ENCODE measurements at places on chromosomes 2 and 18. TPM values are rescaled to one million over a fixed set of nuclear protein-coding genes. Genes with fewer than 3 reads are reported as not detected.

The CEBPZ gene
- polyA plus RNA-seq = 84.7 TPM

The CFAP221 gene
- 22.2 TPM for polyA plus RNA-seq

The KATNAL2 gene
- 9.8 TPM for polyA plus RNA-seq

The TXNL1 gene
- polyA plus RNA-seq = 106 TPM

The TWIST2 gene
- 4.7 TPM for polyA plus RNA-seq

The CYTIP gene
- 2.1 TPM for polyA plus RNA-seq

The FNDC4 gene
- 7.1 TPM for polyA plus RNA-seq

The FAHD2A gene
- polyA plus RNA-seq = 53.7 TPM

The UBE2E3 gene
- 199 TPM for polyA plus RNA-seq

The LDLRAD4 gene
- polyA plus RNA-seq = 12.3 TPM

The TRIM54 gene
- polyA plus RNA-seq = 3.4 TPM

The CDH19 gene
- polyA plus RNA-seq = 0.39 TPM

The RESP18 gene
- polyA plus RNA-seq = not detected

The CYP26B1 gene
- 14.8 TPM for polyA plus RNA-seq

The TBR1 gene
- 0.04 TPM for polyA plus RNA-seq

The KIF1A gene
- 15.8 TPM for polyA plus RNA-seq

The EMILIN1 gene
- 79.5 TPM for polyA plus RNA-seq

The GTF2A1L gene
- polyA plus RNA-seq = 0.24 TPM

The RGPD4 gene
- not detected for polyA plus RNA-seq

The GAREM1 gene
- 25.7 TPM for polyA plus RNA-seq

The GRHL1 gene
- 7.3 TPM for polyA plus RNA-seq

The HAAO gene
- 41.7 TPM for polyA plus RNA-seq

The GRB14 gene
- 51.7 TPM for polyA plus RNA-seq

The BOLL gene
- polyA plus RNA-seq = not detected

The DNAJC27 gene
- 9.5 TPM for polyA plus RNA-seq

The AMER3 gene
- polyA plus RNA-seq = 0.03 TPM

The CD8B gene
- polyA plus RNA-seq = 1.1 TPM

The SLC23A3 gene
- polyA plus RNA-seq = 14.8 TPM

The GALR1 gene
- 0.19 TPM for polyA plus RNA-seq

The ADGRF3 gene
- polyA plus RNA-seq = 3.6 TPM

The CAD gene
- polyA plus RNA-seq = 39.6 TPM

The RGPD6 gene
- 58.9 TPM for polyA plus RNA-seq

The DNMT3A gene
- 80.0 TPM for polyA plus RNA-seq

The ANKRD36C gene
- 25.8 TPM for polyA plus RNA-seq

The RBMS1 gene
- 130 TPM for polyA plus RNA-seq
